Activated effector memory CD4-positive, alpha-beta T cell treated with Interleukin-2 at 50 U/mL for 16 hours (primary cell): ENCODE measurements at places on chromosomes 7 and 10.

GRCh38 chr7:19024261-19024660 is 93.2 kb downstream of the TWIST1 start:
- DNase-seq = no peak

DNA sequence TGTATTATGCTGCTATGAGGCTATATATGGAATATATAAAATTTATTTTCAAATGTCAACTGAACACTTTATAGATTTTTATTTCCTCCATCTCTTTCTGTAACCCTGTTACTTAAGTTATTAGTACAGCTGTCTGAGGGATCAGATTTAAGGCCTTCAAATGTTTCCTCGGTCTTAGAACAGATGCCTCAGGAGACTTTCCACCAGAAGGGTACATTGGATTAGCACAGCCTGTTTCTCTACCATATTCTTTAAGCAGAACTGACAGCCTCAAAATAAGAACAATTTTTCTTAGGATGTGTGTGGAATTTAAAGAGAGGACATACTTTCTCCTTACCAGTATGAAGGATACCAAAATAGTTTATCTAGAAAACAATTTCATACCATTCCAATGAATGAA is 53.0 kb upstream of the HGF start:
- no peak for DNase-seq

DNA sequence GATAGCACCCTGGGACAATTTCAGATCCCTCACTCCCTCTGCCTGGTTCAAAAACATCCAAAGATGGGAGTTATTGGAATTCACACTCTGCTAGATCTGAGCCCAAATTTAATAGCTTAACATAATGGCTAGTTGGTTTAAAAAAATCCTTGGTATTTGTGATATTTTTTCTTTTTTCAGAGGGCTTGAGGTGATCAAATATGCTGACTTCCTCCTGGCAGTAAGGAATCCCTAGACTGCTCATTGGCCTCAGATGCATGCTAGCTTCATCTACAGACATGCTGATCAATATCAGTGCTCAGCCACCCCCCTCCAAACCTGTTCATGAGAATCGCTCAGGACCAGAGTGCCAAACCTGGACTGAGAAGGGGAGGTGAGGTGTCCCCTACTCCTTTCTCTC is 74.7 kb upstream of the PLPP4 start:
- no peak for DNase-seq

DNA sequence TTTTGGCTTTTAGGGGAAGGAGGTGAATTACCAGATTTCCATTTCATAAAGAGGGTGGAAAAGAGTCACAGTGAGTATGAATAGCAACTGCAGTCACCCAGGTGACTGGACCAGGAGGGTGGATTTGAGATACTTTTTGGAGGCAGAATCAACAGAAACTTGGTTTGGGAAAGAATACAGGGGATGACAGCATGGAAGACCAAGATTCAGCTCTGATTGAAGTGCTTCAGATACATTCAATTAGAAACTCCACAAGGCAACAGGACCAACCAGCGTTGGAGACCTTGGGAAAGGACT is 83.0 kb downstream of the SGMS1 start:
- DNase-seq = no peak

DNA sequence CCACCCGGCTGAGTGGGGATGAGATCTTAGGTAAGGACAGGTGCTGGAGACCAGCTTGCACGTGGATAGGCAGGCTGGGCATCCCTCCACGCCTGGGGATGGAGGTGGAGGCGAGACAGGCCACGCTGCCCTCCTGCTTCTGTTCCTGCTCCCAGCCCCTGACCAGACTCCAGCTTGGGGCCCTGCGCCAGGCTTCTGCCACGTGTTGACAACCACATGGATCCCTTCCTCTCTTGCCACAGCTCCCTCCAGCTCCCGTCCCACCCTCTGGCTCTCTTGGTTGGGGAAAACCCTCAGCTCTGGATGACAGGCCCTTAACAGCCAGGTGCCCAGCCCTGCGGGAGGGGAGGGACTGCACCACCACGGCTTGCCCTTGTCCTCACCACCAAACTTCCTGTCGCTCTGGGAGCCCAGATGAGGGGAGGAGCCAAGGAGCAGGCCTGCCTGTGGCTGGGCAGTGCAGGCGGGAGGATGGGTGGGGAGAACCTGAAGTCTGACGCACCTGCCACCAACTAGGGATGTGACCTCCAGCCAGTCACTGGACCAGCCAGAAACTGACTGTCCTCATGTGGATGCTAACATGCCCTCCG is 36.0 kb downstream of the KCNH2 start:
- DNase-seq = peak; percentile 55

DNA sequence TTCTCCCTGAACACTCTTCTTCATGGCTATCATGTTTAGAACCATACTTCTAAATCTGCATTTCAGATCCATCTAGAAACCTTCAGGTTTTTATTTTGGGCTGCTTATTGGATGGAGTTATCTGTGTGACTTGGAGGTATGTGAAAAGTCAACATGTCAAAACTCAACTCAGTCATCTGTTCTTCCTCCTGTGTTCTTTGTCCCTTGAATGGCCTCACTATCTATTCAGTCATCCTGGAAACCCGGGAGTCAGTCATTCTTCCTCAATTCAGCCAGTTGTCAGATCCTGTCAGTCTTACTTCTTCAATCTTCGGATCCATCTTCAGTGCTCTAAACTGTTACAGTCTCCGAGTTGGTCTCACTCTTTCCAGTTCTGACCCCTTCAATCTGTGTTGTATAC is 52.2 kb downstream of the VKORC1L1 start:
- no peak for DNase-seq

DNA sequence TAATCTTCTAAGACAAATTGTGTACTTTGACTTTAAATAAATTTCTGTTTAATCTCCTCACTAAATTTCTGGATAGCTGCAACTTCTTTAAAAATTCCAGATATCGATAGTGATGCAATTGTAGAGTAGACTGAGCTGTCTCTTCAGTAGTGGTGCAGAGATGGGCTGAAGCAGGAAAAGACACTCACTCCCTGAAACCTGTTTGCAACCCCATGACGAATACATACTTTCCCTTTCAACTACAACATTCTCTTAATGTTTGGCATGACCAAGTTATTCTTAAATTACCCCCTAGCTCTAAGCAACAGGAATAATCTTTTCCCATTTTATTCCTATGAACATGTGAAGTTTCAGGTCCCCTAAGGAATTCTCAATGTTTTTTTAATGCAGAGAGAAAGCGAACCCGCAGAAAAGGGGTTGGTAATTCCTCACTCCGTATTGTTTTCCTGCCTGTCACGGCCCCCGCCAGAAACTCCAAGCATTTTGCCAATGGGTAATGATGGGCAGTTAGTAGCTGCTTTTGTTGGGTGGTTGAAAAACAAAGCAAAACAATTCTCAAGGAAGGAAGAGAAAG is 1.3 kb downstream of the THSD7A start:
- DNase-seq = no peak

DNA sequence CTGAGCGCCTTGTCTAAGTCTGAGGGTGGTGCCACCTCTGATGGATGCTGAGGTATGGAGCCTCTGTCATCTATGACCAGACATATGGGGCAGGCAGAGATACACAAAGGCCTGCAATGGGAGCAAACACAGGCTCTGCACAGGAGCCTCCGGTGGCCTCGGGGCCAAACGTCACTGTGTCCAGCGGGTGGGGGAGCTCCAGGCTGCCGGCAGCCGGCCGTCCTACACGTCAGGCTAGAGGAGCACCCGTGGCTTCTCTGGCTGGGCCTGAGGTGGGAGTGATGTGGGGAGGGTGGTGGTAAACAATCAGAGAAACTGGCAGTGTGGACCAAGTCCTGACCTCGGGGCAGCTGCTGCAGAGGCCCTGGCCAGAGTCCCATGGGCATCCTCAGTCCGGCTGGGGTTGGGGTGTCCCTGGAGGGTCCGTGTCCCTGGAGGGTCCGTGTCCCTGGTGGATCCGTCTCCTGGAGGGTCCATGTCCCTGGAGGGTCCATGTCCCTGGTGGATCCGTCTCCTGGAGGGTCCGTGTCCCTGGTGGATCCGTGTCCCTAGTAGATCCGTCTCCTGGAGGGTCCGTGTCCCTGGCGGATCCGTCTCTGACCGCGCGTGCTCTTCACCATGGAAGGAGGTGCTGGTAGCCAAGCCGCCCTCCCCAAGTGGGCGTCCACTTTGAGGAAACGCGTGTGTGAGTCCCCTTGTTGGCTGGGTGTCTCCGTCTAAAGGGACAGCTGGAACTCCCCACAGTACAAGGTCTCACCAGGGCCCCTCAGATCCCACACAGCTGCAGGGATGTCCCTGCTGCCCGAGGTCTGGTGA is 24.2 kb upstream of the FAM20C start:
- no peak for DNase-seq

GRCh38 chr10:43569681-43570080 is 4.7 kb downstream of the ZNF239 start:
- no peak for DNase-seq

GRCh38 chr10:70499836-70500167 is 21.2 kb downstream of the PALD1 start:
- no peak for DNase-seq

GRCh38 chr7:519484-520390 is at the start of gene PDGFA:
PDGFA (minus strand) TSS chr7:519846; CDS start chr7:519001, 845 bp downstream.
- DNase-seq = no peak

GRCh38 chr10:35058134-35058533 is 32.0 kb downstream of the CUL2 start:
- no peak for DNase-seq

DNA sequence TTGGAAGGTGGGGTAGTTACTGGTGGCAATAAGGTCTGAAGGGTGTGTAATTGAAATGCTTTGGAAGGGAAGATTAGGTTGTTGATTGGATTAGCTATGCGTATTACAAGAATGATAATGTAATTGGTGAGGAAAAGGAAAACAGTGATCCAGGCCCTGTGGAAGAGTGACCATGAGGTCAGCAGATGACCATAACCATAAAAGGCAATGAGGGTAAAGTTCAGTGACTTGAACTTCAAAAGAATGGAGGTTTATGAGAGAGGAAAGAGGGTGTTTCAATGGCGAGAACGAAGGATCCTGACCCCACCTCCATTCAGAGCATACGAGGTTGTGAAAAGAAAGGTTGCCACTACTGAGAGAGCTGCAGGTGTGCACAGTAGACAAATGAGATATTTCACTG is 439.7 kb downstream of the CCSER2 start:
- no peak for DNase-seq

DNA sequence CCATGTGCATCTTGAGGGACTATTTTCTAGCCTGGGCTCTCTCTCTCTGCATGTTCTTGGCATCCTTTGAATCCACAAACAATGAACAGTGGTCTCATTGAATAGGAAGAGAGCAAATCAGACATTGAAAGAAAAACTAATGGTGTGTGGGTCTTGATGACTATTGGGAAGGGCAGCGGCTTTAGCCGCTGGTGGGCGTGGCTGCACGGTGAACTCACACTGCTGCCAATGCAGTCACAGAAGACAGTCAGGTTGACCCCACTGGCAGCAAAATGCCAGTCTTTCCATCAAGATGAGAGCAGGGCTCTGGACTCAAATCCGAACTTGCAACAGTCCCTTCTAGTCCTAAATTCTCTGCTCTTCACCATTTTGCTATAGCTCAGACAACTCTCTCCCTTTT is 91.0 kb downstream of the ADARB2 start:
- no peak for DNase-seq

- DNase-seq = no peak
These were observed 75.0 kb downstream of the PRKAG2 start for GRCh38 chr7:151801782-151802468.

DNA sequence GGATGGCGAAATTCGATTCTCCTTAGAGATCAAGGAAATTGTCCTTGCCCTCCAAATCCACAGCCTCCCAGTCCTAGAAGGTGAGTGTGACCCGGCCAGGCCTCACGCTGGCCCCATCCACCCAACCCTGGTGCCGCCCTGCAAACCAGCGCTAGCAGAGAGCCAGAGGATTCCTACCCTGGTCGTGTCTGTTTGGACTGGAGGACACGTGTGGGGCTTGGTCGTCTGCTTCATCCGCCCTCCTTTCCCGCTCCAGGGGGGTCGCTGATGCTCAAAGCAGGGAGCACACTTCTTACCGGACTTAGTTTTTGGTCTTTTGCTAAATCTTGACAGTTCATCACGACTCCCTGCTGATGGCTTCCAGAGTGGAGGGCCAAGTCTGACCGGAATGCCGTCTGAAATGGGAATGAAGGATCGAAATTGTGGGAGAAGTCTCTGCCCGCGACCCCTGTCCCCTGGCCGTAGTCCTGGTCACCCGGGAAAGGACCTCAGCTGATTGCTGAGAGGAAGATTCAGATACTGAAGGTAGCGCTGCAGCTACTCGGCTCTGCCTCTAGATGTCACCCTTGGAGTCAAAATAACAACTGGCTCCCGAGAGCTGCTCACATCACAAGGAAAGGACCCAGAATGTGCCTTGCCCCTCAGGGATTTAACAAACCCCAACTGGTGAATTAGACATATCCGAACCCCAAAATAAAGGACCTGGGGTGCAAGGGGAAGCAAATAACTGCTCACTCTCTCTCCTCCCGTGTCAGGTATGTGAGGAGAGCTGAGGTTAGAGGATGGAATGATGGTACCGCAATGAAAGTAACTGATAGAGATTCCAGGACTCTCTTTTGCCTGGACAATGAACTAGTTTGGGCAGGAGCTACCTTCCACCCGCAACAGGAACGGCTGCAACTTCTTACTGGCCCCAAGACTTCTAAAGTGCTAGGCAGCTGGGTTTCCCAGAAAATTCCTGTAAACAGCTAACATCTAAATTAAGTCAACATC is 23.5 kb upstream of the ORC5 start:
- no peak for DNase-seq

DNA sequence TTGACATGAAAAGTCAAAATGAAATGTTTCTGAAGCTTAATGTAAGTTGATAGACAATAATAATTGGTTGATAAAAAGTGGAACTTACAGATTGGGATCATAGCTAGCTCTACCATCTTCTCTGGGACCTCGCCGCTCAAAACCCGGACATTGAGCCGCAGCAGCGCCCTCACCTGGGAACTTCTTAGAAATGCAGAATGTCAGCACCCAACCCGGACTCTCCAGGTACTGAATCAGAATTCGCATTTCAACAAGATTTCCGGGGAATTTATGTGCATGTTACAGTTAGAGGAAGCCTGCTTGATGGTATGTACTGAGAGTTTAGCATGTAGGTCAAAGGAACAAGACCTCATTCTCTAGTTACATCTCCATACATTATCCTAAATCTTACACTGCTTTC is 36.7 kb upstream of the ABLIM1 start:
- DNase-seq = no peak

- DNase-seq = no peak
These were observed 36.3 kb upstream of the NANOS1 start for GRCh38 chr10:118993214-118993613.

DNA sequence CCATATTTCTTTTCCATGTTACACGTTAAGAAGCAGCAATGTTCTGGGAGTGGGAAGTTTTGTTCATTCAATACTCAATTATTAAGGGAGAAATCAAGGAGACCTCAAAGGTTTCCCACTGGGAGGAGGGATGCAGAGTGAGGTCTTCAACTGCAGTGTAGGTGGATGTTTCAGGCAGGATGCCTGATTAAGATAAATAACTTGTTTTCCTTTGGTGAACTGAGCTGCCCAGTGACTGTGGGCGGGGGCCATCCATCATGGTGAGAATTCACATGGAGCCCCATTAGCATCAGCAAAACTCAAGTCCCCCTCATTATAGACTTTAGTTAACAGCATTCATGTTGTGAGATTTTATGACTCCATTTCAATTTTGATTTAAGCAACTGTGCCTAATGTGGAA is 121.1 kb downstream of the PLPP4 start:
- DNase-seq = no peak
